Gastrocnemius medialis (tissue), 4 donors: ENCODE measurements at places on chromosomes 1 and 21. TPM values are rescaled to one million over a fixed set of nuclear protein-coding genes. Genes with fewer than 3 reads are reported as not detected.

GRCh38 chr1:167221738-167222610 lies 1.3 kb downstream of the POU2F1 start:
- peak; percentile 73 for DNase-seq

DNA sequence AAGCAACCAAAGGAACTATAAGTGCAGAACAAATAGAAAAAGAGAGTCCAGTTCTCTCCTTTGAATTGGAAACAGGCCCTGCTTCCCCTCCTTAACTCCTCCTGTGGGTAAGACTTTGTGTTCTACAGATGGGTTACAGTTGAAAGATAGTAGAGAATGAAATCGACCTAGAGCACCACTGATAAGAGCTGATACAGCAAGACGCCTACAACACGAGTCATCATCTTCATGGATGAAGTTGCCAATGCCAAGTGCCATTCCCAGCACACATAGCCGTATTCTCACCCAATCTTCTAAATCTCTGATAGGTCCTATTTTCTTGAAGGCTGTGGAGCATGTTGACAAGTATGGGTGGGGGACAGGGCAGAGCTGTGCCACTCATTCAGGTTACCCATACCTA lies 99.8 kb upstream of the CAMK1G start:
- DNase-seq, result no peak

DNA sequence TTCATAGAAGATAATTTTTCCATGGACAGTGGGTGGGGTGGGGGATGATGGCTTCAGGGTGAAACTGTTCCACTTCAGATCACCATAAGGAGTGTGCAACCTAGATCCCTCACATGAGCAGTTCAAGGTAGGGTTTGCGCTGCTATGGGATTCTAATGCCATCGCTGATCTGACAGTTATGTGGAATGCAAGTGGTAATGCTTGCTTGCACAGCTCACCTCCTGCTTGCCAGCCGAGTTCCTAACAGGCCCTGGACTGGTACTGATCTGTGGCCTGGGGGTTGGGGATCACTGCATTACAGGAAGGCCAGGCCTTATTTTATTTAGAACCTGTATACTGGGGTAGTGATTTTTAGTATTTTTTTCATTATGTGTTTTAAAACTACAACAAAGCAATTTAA lies 22.0 kb downstream of the MAN1A2 start:
- no peak for DNase-seq

DNA sequence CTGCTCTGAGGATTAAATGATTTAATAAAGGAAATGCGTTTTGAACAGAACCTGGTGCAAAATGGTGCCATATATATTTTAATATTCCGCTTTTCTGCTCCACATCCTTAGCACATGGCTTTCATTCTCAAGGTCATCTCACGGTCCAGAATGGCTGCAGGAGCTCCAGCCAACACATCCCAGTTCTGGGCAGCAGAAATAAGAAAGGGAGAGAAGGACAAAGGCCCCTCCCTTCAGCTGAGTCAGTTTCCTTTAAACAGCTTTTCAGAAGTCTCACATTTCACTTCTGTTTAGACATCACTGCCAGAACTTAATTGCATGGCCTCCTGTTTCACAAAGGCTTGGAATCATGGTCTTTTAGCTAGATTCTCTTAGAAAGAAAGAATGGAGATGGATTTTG lies 75.2 kb upstream of the LRRN2 start:
- no peak for DNase-seq

- DNase-seq, result no peak
Measured at GRCh38 chr1:232164078-232164963, 465.6 kb downstream of the SIPA1L2 start.

The ZBTB8B gene
- not detected for total RNA-seq
